Adrenal gland (tissue), 19 donors: ENCODE measurements at places on chromosomes 7 and 10.

DNA sequence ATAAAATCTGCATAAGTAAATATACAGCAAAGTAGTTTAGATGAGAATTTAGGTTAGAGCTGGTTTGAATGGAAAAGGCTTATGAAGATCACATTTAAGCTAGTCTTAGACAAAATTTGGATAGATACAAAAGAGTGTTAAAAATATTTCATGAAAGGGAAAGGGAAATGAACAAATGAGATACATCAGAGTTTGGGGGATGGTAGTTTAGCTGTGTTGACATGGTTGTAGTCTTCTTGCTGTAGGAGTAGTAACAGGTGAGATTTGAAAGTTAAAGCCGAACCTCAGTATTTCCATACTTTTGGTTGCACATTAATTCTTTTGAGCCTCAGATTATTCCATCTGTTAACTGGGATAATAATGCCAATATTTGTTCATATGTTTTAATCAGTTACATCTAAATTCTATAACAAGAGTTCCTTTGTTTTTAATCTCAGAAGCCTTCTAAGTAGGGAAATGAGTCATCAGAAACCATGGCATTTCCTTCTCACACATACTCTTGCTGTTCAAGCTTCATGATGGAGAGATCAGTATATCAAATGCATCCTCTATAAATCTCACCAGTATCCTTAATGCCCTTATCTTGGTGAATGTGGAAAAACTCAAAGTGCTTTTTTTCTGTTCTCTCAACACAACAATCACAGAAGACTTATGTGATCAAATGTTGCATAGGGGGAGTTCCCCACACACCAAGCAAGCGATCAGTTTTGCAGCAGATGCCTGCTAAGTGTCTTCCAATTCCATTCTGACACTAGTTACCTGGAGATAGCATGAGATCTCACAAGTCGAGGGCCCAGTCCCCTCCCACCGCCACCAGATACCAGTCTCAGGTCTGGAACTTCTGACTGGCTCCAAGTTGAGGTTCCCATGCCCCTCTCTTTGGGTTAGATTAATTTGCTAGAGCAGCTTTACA is 84.7 kb downstream of the MAPK8 start:
- no peak for DNase-seq

DNA sequence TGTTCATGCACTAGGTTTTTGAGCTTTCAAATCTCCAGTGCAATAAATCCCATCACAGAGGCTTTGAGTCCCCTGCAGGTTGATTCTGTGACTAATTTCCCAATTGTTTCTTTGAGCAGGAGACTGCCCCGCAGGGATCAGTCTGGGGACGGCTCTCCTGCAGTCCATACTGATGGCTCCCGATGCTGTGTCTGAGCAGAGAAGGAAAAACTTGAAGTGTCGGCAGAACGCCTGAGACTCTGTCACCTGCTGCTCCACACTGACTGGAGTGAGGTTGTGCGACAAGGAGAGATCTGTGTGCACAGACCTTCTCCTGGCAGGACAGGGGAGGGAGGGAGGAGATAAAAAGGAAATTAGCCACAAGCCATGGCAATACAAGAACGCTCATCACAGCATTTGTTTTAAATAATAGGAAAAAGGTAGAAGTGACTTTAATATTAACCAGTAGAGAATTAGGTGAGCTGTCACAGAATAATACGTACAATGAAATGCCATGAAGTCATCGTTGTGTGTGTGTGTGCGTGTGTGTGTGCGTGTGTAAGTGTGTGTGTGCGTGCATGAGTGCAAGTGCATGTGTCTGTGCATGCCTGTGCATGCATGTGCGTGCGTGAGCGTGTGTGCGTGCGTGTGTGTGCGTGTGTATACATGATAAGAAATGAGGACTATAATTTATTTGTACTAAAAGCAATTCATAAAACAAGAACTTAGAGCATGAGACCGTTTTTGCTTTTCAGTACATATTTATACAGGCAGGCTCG is 38.2 kb downstream of the HTR5A start:
- DNase-seq: no peak

- DNase-seq: no peak
Observed at GRCh38 chr10:15570738-15571339, 148.9 kb downstream of the ITGA8 start.

DNA sequence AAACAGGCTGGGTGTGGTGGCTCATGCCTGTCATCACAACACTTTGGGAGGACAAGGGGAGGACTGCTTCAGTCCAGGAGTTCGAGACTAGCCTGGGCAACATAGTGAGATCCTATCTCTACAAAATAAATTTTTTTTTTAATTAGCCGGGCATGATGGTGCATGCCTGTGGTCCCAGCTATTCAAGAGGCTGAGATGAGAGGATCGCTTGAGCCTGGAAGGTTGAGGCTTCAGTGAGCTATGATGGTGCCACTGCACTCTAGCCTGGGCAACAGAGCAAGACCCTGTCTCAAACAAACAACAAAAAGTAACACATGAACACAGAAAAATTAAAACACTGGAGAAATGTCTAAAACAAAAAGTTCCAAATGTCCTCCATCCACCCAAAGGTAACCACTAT is 22.9 kb downstream of the PIK3AP1 start:
- no peak for DNase-seq

- DNase-seq: no peak
Observed at GRCh38 chr7:38561166-38561565, 70.0 kb downstream of the AMPH start.

DNA sequence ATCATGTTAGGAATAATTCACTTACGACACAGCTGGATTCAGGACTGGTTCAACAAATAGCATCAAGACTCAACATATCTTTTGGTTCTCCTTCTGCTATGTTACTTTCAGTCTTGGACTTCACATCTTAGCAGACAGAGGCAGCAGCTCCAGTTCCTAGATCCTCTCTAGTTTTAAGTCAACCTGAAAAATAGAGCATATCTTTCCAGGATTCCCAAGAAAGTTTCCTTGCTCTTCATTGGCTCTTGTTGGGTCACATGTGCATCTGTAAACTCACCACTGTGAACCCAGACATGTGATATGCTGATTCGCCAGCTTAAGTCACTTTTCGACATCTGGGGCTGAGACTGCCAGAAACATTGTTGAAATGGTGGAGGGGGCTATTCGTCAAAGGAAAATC is 210.1 kb upstream of the KMT2E start:
- no peak for DNase-seq

- no peak for DNase-seq
Observed at GRCh38 chr7:21829731-21830130, 116.0 kb downstream of the CDCA7L start.

GRCh38 chr7:138843632-138844580 is 45.9 kb upstream of the ATP6V0A4 start:
- DNase-seq: no peak

DNA sequence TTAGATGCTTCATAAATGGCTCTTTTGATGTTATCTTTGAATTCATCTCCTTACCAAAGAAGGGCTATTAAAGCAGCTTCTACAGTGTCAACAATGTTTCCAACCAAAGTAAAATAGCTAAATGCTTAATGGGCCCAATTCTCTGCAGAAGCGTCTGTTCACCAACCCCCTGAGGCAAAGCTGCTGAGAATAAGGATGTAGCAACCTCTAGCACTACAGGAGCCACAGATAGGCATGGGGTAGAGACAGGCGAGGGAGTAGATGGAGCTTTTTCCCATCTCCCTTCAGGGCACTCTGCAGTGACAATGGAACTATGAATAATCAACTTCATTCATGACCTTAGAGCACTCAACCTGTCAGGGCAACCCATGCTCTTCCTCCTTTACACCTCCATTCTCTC is 134.1 kb downstream of the FZD1 start:
- no peak for DNase-seq

DNA sequence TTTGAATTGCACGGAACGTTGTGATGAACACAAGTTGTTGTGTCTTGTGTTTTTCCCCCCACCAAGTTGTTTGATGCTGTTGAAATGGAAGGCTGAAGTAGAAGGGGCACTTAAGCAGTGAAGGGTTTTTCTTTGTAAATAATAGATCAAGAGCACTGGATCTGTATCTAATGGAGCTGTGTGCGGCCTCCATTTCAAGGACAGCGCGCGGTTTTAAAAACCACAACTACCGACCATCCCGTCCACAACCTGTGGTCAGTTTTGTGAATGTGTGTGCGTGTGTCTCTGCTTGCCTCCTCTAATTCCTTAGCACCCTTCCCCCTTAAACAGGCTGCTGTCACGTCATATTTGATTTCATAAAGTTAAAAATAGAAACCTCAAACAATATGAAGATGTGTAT is 165.5 kb downstream of the TCF7L2 start:
- DNase-seq: no peak

GRCh38 chr10:71547876-71548846 is 151.4 kb downstream of the CDH23 start:
- DNase-seq: peak; percentile 26

GRCh38 chr10:73075829-73076228 is 20.8 kb downstream of the P4HA1 start:
- no peak for DNase-seq

GRCh38 chr10:11330383-11331045 is 280.9 kb downstream of the USP6NL start:
- no peak for DNase-seq

GRCh38 chr7:130554481-130554880 is 62.6 kb downstream of the MEST start:
- no peak for DNase-seq

DNA sequence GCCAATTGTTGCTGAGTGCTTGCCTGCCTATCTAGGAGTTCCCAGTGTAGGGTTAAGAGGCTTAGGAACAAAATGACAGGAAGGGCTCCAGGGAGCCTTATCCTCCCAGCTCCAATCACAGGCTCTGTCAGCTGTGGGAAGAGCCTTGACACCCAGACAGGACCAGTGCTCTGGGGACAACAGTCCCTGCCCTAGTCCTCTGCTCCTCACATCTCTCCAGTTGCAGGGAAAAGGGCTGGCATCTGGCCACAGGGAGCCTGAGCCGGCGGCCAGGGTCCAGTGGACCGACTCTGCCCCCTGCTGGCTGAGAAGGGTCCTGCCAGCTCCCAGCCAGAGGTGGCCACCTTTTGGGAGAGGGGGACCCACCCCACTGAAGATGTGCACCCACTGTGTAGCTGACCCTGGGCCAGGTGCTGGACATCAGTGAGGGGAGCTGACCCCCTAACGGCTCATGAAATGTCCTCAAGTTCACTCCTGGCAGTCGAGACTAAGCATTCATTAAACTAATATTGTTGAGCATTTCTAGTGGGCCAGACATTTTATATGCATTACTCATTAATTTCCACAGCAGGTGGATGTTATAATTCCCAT is 17.6 kb downstream of the DNAJB12 start:
- peak; percentile 95 for DNase-seq
